AG08395 (cell line): ENCODE measurements at places on chromosomes 16 and 17.

GRCh38 chr16:12460064-12460392 lies 343.7 kb downstream of the CPPED1 start:
- DNase-seq = no peak

DNA sequence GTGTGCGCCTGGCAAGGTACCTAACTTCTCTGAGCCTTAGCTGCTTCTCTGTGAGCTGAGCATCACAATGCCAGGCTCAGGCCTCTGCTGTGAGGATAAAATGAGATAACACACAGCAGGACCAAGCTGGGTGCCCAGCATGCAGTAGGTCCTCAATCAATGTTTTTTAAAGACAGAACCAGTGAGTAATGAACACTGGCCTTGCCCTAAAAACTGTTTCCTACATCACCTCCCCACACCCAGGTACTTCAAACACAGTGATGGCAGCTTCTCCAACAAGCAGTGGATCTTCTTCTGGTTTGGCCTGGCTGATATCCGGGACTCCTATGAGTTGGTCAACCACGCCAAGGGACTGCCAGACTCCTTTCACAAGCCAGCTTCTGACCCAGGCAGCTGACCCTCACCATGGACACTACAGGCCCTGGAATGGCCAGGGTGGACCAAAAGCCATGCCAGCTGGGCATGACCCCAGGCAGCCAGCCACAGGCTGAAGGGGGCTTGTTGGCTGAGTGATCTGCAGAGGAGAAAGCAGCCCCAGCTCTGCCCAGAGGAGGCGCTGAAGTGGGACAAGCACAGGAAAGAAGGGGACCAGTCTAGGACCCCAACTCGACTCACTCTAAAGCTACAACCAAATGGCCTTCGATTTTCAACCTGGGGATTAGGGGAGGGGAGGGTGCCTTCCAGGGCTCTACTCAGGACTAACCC lies 3.9 kb downstream of the NAGS start:
- DNase-seq = no peak

DNA sequence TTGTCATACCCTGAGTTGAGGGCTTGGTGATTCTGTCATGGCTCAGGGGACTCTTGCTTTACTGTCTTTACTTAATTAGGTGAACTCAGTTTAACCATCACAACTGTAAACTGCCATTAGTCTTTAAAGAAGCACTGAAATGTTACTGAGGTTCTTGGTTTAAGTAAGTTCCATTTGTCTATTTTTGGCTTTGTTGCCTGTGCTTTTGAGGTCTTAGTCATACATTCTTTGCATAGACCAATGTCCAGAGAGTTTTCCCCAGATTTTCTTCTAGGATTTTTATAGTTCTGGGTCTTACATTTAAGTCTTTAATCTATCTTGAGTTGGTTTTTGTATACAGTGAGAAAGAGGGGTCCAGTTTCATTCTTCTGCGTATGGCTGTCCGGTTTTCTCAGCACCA lies 137.5 kb downstream of the SOCS1 start:
- DNase-seq = no peak

DNA sequence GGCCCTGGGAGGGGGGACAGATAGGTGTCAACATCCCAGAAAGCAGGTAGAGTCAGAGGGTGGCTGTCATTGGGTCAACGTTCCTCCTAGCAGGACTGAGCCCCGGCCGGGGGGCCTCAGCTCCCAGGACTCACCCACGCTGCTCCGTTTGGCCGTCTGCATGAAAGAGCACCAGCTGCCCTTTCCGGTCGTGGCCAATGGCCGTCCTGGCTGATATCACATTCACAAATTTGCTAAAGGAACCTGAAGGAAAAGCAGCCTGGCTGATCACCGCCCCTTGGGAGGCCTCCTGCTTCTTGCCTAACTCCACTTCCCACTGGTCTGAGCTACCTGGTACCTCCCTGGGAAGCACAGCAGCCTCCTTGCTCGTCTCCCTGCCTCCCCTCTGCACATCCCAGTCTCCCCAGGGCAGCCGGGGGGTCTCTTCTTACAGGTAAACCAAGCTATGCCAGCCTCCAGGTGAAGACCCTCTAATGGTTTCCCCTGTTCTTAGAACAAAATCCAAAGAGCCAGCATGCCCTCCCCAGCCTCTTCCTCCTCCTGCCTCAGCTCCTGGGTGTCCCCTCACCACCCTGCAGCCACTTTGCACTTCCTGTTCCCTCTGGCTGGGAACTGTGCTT lies 3.4 kb downstream of the NAGPA start:
- no peak for DNase-seq

DNA sequence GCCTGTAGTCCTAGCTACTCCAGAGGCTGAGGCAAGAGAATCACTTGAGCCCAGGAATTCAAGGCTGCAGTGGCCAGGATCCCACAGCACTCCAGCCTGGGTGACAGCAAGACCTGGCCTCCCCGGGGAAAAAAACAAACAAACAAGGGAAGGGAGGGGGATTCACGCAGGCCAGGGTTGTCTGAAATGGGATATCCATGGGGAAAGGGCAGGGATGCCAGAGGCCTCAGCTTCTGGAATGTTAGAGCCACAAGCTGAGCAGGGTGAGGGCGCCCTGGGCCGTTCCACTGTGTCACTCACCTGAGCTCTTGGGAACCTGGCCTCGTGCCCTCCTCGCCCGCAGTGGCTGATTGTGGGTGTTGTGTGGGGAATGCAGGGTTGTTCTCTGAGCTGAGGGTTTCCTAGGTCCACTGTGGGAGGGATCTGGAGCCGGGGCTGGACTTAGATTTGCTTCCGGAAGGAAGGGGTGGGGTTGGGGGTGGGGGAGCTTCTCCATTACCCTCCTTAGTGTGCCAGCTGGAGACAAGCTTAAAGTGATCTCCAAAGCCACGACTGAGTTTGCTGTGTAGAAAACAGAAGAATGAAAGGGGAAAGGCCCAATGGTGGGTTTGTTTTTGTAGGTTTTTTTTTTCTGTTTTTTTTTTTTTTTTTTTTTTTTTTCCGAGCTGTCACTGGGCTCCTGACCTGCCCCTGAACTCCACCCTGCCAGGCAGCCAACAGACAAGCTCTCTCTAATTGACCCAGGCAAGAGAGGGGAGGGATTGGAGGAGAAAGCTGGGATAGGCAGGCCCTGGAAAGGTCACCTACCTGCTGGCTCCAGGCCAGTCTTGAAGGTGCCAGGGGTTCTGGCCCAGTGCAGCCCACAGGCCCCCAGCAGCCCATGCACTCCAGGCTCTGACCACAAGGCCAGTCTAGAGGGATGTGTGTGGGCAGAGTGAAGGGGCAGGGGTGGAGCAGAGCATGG lies at the start of gene SULT1A1:
Gene SULT1A1 (minus strand): TSS at position 414 of the 964 bp plus-strand sequence. CDS start 1,189 bp downstream, outside the sequence.
- no peak for DNase-seq

GRCh38 chr16:85507342-85507741 lies 105.8 kb upstream of the GSE1 start:
- DNase-seq = no peak

- no peak for DNase-seq
Observed at GRCh38 chr17:41507315-41507880, 2.0 kb upstream of the KRT13 start.

- no peak for DNase-seq
Observed at GRCh38 chr17:10018461-10018891, 113.4 kb upstream of the RCVRN start.

- no peak for DNase-seq
Observed at GRCh38 chr17:1058423-1059130, 61.6 kb downstream of the TIMM22 start.

DNA sequence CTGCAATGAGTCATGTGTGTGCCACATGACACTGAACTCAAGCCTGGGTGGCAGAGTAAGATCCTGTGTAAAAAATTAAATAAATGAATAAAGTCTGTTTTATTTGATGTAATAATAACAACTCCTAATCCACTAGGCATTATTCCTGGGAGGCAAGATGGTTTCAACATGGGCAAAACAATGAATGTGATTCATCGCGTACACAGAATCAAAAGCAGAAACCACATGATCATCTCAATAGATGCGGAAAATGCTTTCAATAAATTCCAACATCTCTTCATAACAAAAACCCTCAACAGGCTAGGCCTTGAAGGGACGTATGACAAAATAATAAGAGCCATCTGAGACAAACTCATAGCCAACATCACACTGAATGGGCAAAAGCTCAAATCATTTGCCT lies 195.4 kb downstream of the CDH11 start:
- no peak for DNase-seq
